ENCODE measurements at places on chromosomes 2 and 18. TPM values are rescaled to one million over a fixed set of nuclear protein-coding genes. Genes with fewer than 3 reads are reported as not detected.

DNA sequence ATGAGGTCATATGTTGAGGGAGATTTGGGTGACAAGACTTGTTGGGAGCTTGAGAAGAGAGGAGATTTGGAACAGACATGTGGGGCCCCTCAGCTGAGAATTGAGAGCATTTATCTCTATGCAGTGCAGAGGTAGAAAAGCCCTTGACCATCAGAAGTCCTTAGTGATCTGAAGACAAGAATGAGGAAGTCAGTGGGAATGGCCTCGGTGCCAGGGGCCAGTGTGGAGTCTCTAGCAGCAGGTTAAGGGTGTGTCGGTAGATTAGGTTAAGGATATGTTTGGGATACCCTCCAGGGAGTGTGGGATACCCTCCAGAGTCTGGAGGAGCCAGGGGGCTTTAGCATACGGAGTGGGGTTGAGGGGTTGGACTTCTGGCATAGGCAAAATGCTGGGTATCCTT lies 41.6 kb downstream of the FBXO48 start:
- DNase-seq = no peak
- no peak overlapping the region for H3K4me3 ChIP-seq
- no peak overlapping the region for H3K27ac ChIP-seq
- H3K4me1 ChIP-seq = no peaks in the 10 kb centered on the region
- H3K36me3 ChIP-seq = no peaks in the 10 kb centered on the region

GRCh38 chr2:129135017-129135416 lies 816.3 kb upstream of the HS6ST1 start:
- H3K27ac ChIP-seq = no peak overlapping the region

DNA sequence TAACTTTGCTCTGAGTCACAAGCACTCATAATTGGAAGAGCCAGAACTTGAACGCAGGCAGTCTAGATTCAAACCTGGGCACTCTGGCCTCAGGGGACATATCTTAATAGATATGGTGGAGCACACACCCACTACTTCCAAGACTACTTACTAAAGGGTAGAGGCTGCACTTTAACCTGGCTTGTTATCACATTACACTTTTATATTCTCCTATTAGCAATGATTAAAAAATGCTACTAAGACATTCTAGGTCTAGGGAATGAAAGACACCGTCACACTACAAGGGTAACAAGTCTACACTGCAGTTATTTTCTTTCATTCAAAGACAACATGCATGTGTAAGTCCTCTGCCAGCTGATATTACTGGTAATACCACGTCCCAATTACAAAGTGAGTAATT lies 258.8 kb downstream of the ZNF521 start:
- H3K36me3 ChIP-seq = no peaks in the 10 kb centered on the region
- DNase-seq = no peak
- H3K4me3 ChIP-seq = no peak overlapping the region
- no peaks in the 10 kb centered on the region for H3K4me1 ChIP-seq
- peaks cover 4% of the 10 kb centered on the region for H3K27me3 ChIP-seq

DNA sequence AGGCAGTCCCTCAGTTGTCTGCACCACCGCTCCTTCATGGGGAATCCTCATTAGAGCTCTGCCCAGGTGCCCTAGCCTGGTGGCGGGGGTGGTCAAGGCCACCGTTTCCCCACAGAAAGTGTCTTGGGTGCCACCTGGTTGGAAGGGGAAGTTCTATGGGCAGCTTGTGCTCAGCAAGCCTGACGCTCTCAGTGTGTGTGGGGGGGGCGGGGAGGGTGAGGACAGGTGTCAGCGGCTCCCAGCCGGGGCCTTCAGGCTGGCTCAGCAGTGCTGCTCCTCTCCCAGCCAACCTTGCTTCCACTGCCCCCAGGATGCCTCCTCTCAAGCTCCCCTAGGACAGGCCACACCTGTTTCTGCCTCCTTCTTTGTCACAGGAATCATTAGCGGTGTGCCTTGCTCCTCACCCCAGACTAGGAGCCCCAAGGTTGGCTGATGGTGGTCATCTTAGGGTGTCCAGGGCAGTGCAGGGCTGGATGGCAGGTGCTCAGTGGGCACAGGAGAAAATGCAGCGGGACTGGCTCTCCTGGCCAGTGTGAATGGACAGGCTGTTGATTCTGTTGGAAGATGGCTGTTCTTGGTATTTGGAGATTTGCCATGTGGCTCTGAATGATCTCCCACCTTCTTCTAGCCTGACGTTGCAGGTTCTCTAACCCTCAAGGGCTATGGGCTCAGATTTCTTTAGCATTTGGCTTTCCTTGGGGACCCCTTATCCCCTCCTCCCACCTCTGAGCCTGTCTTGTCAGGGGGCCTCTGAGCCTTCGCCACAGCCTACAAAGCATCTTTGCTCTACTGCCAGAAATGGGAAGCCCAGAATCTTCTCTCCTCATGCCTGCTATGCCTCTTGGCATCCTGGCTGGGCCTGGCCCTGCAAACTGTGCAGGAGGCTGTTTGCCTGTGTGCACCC lies 185.8 kb upstream of the HS6ST1 start:
- H3K27ac ChIP-seq = no peak overlapping the region
- H3K27me3 ChIP-seq = peaks cover 3% of the 10 kb centered on the region
- no peak for DNase-seq
- H3K4me3 ChIP-seq = no peak overlapping the region
- no peaks in the 10 kb centered on the region for H3K4me1 ChIP-seq

DNA sequence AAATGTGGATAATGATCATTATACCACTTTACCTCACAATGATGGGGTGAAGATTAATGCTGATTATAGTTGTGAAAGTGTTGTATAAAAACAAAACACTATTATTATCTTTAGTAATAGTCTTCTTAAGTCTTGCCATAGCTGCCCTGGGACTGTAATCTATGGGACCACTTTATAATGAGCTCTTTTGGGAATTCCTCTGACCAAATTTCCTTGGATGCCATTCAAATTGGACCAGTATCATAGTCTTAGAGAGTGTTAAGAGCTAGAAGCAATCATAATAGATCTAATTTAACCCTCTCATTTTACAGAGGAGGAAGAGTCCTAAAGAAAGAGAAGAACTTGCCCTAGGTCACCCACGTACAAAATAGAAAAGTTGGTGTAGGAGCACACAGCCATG lies 457.7 kb upstream of the SLC14A2 start:
- H3K4me3 ChIP-seq = no peak overlapping the region
- H3K4me1 ChIP-seq = no peaks in the 10 kb centered on the region
- no peak for DNase-seq
- no peak overlapping the region for H3K27ac ChIP-seq
- H3K36me3 ChIP-seq = no peaks in the 10 kb centered on the region

GRCh38 chr18:43665105-43665788 lies 388.0 kb upstream of the SYT4 start:
- no peak overlapping the region for H3K4me3 ChIP-seq
- no peak for DNase-seq
- no peaks in the 10 kb centered on the region for H3K4me1 ChIP-seq
- H3K27me3 ChIP-seq = no peaks in the 10 kb centered on the region
- no peak overlapping the region for H3K27ac ChIP-seq
- H3K36me3 ChIP-seq = no peaks in the 10 kb centered on the region

- no peak overlapping the region for H3K4me3 ChIP-seq
- no peaks in the 10 kb centered on the region for H3K27me3 ChIP-seq
- H3K4me1 ChIP-seq = peaks cover 2% of the 10 kb centered on the region
- peaks cover 19% of the 10 kb centered on the region for H3K36me3 ChIP-seq
- no peak overlapping the region for H3K27ac ChIP-seq
These were observed 167.9 kb downstream of the MGAT5 start for GRCh38 chr2:134421556-134422328.

DNA sequence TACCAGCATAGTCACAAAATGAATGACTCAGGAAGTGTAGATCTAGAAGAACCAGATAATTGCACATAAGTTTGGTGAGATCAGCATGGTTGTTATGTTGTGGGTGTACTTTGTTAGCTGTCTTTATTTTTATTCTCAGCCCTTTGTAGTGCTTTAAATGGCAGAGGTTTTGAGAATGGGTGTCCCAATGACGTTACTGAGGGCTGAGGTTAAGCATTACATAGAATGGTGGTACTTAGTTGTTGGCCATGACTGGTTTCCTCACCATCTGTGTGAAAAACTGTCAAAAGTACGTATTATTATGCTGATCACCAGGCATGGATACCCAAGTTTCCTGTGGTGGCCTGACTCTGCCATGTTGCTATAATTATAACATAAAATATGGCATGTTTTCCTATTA lies 165.8 kb downstream of the UBE2E3 start:
- H3K27ac ChIP-seq = no peak overlapping the region
- H3K27me3 ChIP-seq = no peaks in the 10 kb centered on the region
- peaks cover 54% of the 10 kb centered on the region for H3K4me1 ChIP-seq
- H3K36me3 ChIP-seq = peaks cover 9% of the 10 kb centered on the region
- DNase-seq = no peak

- H3K4me1 ChIP-seq = peaks cover 5% of the 10 kb centered on the region
- H3K27ac ChIP-seq = no peak overlapping the region
- no peak overlapping the region for H3K4me3 ChIP-seq
- H3K36me3 ChIP-seq = no peaks in the 10 kb centered on the region
- H3K27me3 ChIP-seq = no peaks in the 10 kb centered on the region
- DNase-seq = no peak
These were observed 112.2 kb downstream of the ALPK2 start for GRCh38 chr18:58516514-58517285.

- no peak for DNase-seq
- no peak overlapping the region for H3K27ac ChIP-seq
- no peaks in the 10 kb centered on the region for H3K36me3 ChIP-seq
- no peak overlapping the region for H3K4me3 ChIP-seq
- H3K27me3 ChIP-seq = no peaks in the 10 kb centered on the region
These were observed 13.2 kb upstream of the LRRFIP1 start for GRCh38 chr2:237614151-237614720.

DNA sequence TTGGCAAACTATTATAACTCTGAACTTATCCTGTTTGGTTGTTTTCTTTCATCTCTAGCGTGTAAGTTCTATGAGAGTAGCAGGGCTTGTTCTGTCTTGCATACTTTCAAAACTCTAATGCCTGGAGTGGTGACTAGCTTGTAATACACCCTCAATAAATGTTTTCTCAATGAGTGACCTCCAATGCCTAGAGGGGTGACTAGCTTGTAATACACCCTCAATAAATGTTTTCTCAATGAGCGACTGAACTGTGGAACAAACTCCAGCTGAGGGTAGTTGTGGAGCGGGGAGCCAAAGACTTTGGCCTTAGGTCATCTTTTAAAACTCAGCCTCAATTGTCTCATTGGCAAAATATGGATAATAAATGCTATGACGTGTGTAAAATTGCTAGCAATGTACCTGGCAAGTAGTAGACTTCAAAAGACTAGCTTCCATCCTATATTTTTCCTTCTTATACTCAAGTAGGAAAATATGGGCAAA lies 1.8 kb downstream of the GPD2 start:
- H3K4me3 ChIP-seq = peak overlapping the region; percentile 94
- H3K27me3 ChIP-seq = no peaks in the 10 kb centered on the region
- H3K36me3 ChIP-seq = peaks cover 6% of the 10 kb centered on the region
- peaks cover 23% of the 10 kb centered on the region for H3K4me1 ChIP-seq
- no peak overlapping the region for H3K27ac ChIP-seq
- no peak for DNase-seq

- no peak overlapping the region for H3K27ac ChIP-seq
- H3K4me1 ChIP-seq = no peaks in the 10 kb centered on the region
- peaks cover 7% of the 10 kb centered on the region for H3K36me3 ChIP-seq
- no peak for DNase-seq
- H3K4me3 ChIP-seq = no peak overlapping the region
- H3K27me3 ChIP-seq = no peaks in the 10 kb centered on the region
These were observed 20.4 kb upstream of the IHH start for GRCh38 chr2:219081096-219081495.

DNA sequence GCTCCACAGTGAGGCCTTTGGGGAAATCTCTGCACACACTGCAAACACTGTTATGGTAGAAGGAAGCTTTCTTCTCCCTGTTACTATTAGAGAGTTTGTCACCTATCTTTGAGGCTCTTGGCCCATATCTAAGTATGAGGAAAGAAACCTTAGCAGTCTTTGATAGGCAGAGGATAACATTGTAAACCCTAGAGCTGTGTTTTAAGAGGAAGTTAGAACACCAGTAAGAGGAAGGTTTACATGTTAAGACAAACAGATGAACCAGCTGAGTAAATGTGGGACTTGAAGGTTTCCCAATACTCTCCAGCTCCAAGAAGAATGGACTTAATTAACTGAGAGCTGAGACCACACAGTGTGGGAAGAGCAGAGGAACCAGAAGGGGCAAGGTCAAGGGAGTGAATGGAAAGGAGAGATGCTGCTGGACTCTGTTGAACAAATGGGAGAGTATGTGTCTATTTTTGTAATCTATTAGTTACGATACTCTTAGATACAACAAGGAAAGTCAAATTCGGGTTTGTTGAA lies 257.0 kb downstream of the DPP10 start:
- H3K27ac ChIP-seq = no peak overlapping the region
- H3K36me3 ChIP-seq = no peaks in the 10 kb centered on the region
- no peak for DNase-seq
- no peak overlapping the region for H3K4me3 ChIP-seq

DNA sequence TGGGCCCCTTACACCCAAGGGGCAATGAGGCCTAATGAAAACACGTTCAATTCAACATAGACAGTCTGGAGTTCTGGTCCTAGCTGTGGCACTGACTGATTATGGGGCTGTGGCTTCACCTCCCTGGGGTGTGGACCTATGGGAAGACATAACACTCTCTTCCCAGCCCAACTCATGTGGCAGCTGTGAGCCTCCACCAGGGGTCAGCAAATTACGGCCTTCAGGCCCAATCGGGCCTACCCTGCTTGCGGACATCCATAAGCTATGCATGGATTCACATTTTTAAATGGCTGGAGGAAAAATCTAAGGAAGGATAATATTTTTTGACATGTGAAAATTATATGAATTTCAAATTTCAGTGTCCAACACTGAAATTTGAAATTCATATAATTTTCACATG lies 101.3 kb downstream of the LOXHD1 start:
- no peaks in the 10 kb centered on the region for H3K4me1 ChIP-seq
- no peaks in the 10 kb centered on the region for H3K27me3 ChIP-seq
- no peak overlapping the region for H3K4me3 ChIP-seq
- peak; percentile 16 for DNase-seq

DNA sequence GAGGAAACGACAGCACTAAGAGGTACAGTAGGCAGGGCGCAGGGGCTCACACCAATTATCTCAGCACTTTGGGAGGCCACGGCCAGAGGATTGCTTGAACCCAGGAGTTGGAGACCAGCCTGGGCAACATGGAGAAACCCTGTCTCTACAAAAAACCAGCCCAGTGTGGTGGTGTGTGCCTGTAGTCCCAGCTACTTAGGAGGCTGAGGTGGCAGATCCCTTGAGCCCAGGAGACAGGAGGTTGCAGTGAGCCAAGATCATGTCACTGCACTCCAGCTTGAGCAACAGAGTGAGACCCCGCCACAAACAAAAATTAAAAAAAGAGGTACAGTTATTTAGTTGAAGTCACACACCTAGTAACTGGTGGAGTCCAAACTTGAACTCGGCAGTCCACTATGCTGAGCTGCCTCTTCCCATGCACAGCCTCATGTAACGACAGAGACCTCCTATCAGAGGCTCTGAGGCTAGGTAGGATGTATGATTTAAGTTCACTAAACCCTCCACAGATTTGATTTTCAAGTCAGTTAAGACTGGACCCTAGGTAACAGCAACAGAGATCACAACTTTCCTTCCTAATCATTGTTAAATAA lies 8.7 kb downstream of the STK17B start:
- H3K27ac ChIP-seq = peak overlapping the region; percentile 96
- peak; percentile 38 for DNase-seq
- peaks cover 58% of the 10 kb centered on the region for H3K4me1 ChIP-seq

- H3K27ac ChIP-seq = no peak overlapping the region
- peaks cover 1% of the 10 kb centered on the region for H3K36me3 ChIP-seq
- H3K27me3 ChIP-seq = peaks cover 60% of the 10 kb centered on the region
- H3K4me3 ChIP-seq = no peak overlapping the region
These were observed 2.1 kb downstream of the LRRTM1 start for GRCh38 chr2:80302314-80303005.

CFC1 gene
- total RNA-seq = not detected

IL36G gene
- not detected for total RNA-seq

GNLY gene
- 3.2 TPM for total RNA-seq

ZC3H6 gene
- total RNA-seq = 18.7 TPM

PLGLB2 gene
- not detected for total RNA-seq

PXDN gene
- not detected for total RNA-seq

LOXL3 gene
- total RNA-seq = 0.41 TPM

EVA1A gene
- total RNA-seq = not detected

ZDBF2 gene
- 3.9 TPM for total RNA-seq

DYNC1I2 gene
- 38.9 TPM for total RNA-seq

Data from activated naive CD4-positive, alpha-beta T cell treated with anti-CD3 and anti-CD28 coated beads for 36 hours (primary cell).